ENCODE measurements at places on chromosomes 1 and 21. TPM values are rescaled to one million over a fixed set of nuclear protein-coding genes. Genes with fewer than 3 reads are reported as not detected.

The BRINP2 gene
- total RNA-seq, result not detected

The CXADR gene
- total RNA-seq, result 85.4 TPM

The NT5C1A gene
- total RNA-seq, result not detected

The COL18A1 gene
- total RNA-seq, result 46.9 TPM

The SEMA4A gene
- total RNA-seq, result 5.5 TPM

The SNRPE gene
- total RNA-seq, result 91.1 TPM

The SYCP1 gene
- not detected for total RNA-seq

The FCGR3A gene
- 19.8 TPM for total RNA-seq

DNA sequence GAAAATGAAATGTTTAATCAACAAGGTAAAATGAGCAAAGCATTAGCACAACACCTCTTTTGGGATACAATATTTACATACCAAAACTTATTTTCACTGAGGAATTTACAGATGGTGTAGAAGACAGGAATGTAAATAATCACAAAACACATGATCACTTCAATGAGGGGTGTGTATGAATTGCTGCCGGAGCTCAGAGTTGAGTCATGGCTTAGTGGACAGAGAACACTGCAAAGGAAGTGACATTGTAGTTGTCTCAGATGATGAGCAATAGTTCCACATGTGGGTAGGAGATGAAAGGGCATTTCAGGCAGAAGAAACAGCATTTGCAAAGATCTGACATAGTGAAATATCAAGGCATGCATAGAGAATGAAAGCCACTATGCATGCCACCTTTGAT, 5.6 kb upstream of the KPRP start:
- no peak for DNase-seq

GRCh38 chr1:32742199-32742947, 39.8 kb upstream of the SYNC start:
- DNase-seq, result peak; percentile 70

DNA sequence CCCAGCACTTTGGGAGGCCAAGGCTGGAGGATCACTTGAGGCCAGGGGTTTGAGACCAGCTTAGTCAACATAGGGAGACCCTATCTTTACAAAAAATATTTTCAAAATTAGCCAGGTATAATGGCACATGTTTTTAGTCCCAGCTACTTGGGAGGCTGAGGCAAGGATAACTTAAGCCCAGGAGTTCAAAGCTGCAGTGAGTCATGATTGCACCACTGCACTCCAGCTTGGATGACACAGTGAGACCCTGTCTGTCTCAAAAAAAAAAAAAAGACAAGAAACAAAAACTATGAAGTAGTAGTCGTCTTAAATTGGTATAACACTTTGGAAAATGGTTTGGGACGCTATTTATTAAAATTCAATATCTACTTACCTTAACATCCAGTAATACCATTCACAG, 7.7 kb downstream of the AIM2 start:
- DNase-seq, result no peak

DNA sequence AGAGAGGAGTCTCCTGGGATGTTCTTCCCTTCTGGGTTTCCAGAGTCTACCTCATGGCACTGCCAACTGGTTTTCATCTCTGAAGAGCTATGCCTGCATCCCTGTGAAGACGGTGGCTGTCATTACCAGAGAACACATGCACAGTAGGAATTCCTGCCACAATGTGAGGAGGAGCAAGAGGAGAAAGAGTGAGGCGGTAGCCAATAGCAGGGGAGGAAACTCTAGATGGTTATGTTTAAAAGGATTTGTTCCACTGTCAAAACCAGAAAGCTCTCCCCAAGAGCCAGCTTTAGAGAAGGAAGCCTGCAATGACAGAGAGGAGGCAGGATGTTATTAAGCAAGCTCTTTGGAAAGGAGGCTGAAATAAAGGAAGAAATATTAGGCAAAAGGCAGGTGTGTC, 12.3 kb downstream of the LMX1A start:
- no peak for DNase-seq

DNA sequence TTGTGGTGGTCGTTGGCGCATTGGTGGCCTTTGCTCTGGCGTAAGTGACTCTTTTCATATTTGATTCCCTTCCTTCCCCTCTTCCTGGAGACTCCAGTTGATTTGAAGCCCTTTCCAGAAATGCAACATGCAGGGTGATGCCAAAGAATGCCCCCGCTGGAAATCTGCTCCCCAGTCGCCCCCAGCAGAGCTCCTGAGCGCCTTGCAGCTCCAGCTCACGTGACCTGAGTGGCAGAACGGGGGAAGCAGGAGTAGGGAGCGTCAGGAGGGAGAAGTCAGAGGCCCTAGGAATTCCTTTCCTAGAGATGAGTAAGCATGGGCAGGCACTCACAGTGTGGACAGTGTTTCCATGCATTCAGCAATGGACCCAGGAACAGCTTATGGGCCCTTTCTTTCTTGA, 255.9 kb downstream of the CACNA1E start:
- DNase-seq, result no peak

DNA sequence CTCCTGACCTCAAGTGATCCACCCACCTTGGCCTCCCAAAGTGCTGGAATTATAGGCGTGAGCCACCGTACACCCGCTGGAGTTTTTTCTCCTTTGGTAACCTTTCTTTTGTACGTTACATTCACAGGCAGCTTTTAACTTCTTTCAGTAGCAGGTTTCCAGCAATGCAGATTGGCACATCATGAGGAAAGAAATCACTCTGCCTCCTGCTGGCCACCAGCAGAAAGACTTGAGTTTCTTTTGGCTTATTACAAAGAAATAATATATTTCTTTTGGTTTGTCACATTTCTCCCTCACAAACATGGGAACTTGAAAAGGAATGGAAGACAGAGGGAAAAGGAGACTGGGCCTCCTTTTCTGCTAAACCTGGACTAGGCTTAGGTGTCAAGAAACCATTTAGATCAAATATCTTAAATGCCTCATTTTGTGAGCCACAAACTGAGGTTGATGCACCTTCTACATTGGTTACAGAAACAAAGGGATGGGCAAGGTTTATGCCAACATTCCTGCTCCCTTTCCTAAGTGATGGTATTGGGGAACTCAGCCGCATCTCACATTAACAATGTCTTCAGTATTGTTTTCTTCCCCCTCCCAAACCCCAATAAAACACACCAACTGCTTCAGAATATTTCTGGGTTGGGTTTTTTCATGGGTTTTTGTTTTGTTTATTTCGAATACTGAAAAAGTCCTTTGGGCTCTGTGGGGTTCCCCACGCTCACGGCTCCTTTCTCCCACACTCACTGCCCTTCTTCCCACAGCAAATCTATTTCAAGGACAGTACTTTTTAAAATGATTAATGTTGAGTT, 7.7 kb downstream of the ENSA start:
- DNase-seq, result peak; percentile 47

DNA sequence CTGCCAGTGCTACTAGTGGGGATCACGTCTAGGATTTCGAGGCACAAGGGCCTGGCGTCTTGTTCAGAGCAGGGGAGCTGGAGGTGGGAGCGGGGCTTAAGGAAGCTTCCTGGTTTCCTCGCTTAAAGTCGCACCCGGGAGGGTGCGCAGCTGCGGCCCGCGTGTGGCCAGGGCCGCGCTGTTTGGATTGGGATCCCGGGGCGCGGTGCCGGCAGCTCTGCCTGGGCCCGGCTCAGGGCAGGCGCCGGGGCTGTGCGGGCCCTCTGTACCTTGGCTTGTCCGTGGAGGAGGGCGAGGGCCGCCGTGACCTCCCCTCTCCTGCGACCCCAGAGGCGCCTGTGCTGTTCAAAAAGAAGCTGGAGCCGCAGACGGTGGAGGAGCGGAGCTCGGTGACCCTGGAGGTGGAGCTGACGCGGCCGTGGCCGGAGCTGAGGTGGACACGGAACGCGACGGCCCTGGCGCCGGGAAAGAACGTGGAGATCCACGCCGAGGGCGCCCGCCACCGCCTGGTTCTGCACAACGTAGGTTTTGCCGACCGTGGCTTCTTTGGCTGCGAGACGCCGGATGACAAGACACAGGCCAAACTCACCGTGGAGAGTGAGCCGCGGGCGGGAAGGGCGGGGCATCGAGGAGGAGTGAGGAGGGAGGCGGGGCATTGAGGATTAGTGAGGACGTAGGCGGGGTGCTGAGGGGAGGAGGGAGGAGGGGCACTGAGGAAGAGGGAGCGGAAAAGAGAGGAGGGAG, 67.8 kb downstream of the OBSCN start:
- peak; percentile 90 for DNase-seq

GRCh38 chr1:17118706-17119075, 560 bp downstream of the PADI2 start:
- peak; percentile 52 for DNase-seq

DNA sequence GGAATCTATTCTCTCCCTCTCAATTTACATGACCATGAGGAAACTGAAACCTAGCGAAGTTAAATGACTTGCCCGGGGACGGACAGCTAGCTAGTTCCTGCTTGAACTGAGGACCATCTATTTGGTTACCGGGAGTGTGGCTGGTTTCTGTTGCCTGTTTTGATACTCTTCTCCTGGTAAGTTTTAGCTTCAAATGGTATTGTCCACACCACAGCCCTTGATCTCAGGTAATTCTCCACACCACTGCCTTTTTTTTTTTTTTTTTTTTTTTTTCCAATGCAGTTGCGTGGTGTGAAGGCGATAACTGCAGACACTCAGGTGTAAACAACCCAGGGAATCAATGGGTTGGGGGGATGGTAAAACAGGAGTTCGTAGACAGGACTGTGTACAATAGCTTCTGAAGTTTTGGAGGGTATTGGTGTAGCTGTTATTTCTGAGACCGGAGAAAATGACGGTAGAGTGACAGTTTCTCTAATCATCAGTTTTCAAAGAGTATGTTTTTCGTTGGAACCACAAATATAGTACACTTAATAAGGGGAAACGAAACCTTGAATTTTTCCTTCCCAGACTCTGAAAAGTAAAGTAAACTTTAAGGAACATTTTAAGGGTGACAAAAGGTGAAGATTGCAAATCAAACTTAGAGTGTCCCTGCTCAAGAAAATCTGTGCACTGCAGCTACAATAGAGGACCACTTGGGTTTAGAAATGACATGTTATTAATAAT, 125.3 kb upstream of the CACYBP start:
- peak; percentile 52 for DNase-seq

DNA sequence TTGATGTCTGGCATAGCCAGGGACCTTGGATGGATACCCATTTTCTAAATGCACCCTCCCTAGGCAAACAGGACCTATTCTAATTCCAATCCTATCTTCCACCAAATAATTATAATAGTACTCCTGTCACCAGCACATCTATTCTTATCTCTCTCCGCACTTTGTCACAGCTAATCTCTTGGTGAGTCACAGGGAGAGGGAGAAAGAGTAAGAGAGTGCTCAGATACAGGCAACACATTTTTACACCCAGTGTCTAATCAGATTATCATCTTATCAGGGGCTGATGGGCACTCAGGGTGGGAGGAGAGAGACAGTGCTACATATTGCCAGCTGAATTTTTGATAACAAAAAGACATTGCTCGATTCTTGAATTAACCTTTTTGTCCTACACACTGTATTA, 275.0 kb upstream of the BEND5 start:
- no peak for DNase-seq

- DNase-seq, result no peak
Observed at GRCh38 chr1:76807543-76808260, 59.6 kb upstream of the ST6GALNAC5 start.

GRCh38 chr1:158037008-158037865, 43.8 kb downstream of the KIRREL1 start:
- DNase-seq, result no peak

DNA sequence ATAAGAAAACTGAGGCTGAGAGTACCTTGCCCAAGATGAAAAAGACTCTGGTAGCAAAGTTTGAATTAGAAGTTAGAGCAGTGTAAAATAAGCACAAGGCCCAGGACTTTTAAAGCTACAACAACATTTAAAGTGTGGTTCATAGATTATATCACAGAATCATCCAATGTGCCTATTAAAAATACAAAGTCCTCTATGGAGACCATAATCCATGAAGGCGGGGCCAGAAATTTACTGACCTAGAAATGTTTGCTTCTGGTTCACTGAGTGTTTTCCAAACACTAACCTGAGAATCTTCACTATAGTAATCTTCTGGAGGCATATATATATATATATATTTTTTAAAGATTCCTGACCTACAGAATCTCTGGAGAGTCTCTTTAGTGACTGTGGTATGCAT, 12.3 kb downstream of the DEPDC1 start:
- no peak for DNase-seq

DNA sequence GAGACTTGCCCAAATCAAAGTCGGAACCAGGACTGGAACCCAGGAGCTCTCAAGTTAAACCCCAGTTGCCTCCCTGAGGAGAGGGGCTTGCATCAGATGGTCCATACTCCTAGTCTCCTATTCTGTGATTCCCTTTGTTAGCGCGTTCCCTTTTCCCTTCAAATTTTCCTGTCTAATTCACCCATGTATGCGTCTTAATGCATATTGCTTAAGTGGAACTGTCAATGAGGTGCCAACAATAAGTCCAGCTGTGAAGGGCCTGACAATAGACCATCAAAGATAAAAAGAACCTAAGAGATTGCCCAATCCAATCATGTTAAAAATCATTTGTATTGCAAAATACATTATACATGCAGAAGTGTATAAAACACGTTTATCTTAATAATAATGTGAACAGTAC, 634 bp upstream of the SPATA6 start:
- no peak for DNase-seq

- DNase-seq, result peak; percentile 87
Observed at GRCh38 chr1:205227584-205228013, at the start of gene TMCC2. TSS of gene TMCC2 (plus strand) at chr1:205227946. CDS start at chr1:205228565, 619 bp downstream.

DNA sequence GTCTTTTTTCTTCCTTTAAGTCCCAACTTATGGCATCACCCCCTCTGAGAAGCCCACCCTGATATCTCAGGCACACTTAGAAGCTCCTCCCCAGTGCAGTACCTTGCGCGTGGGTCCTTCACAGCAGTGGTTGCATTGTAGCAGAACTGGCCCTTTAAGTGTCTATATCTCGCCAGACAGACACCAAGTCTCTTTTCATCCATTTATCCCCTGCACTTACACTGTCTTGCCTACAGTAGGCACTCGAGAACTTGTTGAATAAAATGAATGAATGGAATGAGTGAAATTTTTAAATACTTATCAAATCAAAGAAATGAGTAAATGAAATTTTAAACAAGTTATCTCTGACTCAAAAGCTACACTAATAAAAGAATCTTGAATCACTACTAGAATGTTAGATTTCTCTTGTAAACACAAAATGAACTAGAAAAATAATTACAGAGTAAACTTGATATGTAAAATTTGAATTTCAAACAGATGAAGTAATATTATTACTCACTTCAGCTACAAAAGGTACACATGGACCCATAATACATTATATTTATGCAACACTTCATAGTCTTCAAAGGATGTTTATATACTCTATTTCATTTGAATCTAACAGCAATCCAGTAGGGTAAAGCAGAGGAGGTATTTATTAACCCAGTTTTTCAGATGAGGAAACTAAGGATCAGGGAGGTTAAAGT, 54.7 kb upstream of the MAN1A2 start:
- DNase-seq, result peak; percentile 14

- no peak for DNase-seq
Observed at GRCh38 chr1:95497566-95497965, 263.6 kb downstream of the RWDD3 start.

GRCh38 chr1:234544087-234544579, 65.2 kb upstream of the TARBP1 start:
- DNase-seq, result no peak

DNA sequence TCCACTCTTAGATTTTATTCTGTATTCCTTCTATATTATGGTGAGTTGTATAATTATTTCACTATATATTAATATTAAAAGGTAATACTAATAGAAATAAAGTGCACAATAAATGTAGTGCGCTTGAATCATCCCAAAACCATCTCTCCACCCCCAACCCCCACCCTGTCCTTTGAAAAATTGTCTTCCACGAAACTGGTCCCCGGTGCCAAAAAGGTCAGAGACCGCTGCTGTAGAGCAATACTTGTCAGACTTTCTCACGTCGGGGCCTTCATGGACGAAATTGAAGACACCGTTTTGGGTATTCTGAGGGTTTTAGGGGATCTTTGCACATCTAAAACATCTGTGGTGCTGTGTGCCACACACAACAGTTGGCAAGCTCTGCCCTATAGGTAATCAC, 19.6 kb downstream of the DYRK1A start:
- no peak for DNase-seq

All from mucosa of descending colon (tissue), 3 donors.